ENCODE measurements at places on chromosomes 12 and 14.

- DNase-seq: peak; percentile 27
These were observed 163.0 kb upstream of the NUDT4 start for GRCh38 chr12:93214523-93215289.

GRCh38 chr14:53788566-53788965 is 168.1 kb downstream of the BMP4 start:
- no peak for DNase-seq

DNA sequence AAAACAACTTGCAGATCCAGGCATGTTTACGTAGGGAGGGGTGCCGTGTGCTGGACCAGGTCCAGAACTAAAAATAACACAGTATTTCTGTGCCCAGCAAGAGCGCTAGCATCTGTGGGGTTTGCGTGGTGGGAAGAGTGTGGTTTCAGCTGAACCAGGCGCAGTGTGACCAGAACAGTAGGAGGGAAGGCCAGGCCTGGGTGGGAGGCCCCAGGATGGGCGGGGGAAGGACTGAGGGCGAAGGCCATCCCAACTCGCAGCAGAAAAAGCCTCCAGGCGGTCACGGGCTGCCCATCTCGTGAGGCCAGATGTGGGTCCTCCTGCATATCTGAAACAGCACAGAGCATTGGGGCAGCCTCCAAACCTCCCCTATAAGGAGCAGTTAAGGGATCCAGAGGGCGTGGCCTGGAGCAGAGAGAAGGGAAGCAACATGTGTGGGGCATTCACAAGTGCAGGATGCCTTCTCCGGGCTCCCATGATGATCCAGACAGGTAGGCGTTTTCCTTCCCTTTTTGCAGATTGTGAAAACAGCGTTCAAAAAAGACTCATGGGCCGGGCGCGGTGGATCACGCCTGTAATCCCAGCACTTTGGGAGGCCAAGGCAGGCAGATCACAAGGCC is 17.8 kb upstream of the CD9 start:
- DNase-seq: peak; percentile 61

GRCh38 chr14:24071836-24072430 is 571 bp downstream of the CPNE6 start:
- DNase-seq: no peak

DNA sequence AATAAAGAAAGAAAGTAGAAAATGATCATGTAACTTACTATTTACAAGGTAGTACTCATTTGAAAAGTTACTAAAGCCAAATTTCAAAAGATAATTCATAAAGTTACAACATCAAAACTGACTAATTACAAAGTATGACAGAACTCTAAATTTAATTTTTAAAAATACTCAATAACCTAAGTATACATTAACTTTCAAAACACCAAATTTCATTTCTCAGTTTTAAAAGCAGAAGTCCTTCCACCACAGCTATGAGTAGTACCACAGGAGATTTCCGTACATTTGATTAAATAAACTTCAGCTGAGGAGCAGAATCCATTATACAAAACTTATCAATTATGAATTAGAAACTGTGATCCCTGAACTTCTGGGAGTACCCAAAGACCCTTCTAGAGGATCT is 100.8 kb upstream of the BBS10 start:
- DNase-seq: no peak

DNA sequence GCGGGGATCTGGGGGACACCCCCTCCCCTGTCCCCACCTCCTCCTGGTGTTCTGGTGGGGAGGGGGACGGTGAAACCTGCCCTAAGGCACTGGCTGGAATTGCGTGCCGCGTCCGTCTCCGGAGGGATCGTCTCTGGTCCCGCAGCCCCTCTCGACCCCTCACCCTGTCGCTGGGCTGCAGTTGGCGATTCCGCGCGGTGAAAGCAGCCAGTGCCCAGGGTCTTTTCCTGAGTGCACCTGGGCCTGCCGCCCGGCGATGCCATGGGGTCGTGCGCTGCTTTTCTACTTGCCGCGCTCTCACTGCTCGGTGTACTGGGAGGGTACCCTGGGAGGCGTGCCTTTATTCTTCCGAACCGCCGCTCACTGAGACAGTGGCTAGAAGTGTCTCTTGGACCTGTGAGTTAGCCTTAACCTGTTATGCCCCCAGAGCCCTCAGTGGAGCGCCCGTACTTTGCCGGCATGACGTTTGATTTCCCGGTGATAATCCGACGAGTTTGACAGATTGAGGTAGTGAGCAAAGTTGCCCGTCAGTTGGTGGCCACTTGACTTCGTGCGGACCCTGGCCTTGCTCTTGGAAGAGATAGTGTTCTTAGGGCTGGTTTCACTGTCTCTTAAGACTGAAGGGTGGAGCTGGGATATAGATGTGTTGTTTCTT is 788 bp downstream of the SFSWAP start:
- DNase-seq: peak; percentile 11

- DNase-seq: no peak
These were observed 11.4 kb downstream of the DLGAP5 start for GRCh38 chr14:55180006-55180405.

DNA sequence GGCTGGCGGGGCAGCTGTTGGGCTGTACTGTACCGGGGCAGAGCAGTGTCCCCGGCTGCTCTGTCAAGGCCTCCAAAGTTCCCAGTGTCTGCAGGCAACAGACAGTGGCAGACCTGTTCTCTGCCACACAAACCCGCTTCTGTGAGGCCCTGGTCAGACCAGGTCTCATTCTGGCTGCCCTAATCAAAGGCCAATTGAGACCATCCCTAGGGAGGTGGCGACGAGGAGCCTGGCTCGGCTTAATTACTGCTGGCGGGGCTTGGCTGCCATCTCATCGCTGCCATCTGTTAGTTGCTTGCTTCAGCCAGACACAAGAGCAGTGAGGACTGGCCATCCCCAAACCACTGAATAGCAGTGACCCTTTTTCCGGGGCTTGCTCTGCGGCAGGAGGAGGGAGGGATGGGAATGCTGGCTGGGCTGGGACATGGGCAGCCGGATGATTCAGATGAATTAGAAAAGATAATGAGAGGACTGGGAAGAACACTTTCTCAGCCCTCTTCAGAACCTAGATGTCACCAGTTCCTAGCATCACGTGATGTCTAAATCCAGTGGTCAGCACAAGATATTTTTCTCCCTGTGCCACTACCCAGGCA is 24.5 kb downstream of the ERG28 start:
- peak; percentile 84 for DNase-seq

- no peak for DNase-seq
These were observed 21.5 kb downstream of the CMKLR1 start for GRCh38 chr12:108317308-108318234.

DNA sequence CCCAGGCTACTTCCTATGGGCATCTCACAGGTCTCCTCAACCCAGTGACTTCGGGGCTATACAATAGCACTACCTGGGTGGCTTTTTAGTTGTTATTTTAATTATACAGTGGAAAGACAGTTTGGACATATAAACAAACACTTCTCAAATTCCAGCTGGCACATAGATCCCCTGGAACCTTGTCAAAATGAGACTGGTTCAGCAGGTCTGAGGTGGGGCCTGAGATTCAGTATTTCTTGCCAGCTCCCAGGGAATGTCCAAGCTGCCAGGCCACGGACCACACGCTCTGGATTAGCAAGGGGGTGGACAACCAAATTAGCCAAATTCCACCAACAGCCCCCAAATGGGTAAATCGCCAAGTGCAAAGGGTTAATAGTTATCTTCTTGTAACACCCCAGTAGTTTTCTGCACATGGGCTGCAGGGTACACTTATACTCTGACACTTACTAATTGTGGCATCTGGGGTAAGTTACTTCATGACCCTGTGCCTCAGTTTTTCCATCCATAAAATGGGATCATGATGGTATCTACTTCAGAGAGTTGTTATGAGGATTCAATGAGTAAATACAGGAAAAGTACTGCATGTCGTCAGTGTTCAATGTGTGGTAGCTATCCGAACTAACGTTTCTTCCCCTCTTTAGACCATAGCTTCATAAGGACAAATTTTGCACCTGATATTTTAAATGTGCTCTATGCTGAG is 789.4 kb upstream of the TBX3 start:
- no peak for DNase-seq

- DNase-seq: no peak
These were observed 111.9 kb upstream of the ARHGAP5 start for GRCh38 chr14:31965071-31965734.

- no peak for DNase-seq
These were observed 210.4 kb downstream of the SPTSSA start for GRCh38 chr14:34251662-34252061.

DNA sequence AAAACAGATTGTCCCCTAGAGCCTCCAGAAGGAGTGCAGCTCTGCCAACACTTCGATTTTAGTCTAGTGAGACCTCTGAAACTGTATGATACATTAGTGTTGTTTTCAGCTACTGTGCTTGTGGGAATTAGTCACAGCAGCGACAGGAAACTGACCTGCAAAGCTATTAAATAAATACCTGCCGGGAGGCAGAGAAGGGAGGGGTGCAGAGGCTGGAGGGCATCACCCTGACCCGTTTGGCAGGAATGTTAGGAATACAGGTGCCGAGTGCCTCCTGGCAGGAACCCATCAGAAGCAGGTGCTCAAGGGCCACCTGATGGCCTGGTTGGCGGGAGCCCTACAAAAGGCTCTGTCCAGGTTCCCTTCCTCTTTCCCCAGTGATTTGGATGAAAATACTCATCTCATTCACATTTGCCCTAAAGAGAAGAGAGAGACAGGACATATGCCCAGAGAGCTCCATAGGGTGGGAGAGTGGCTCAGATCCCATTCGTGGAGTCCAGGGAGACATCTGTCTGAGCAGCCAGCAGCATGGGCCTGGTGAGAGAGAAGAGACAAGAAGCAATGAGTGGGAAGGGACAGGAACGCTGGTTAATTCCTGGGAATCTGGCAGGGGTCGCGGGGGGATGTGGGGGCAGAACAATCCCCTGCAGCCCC is 44.6 kb downstream of the C14orf132 start:
- no peak for DNase-seq

DNA sequence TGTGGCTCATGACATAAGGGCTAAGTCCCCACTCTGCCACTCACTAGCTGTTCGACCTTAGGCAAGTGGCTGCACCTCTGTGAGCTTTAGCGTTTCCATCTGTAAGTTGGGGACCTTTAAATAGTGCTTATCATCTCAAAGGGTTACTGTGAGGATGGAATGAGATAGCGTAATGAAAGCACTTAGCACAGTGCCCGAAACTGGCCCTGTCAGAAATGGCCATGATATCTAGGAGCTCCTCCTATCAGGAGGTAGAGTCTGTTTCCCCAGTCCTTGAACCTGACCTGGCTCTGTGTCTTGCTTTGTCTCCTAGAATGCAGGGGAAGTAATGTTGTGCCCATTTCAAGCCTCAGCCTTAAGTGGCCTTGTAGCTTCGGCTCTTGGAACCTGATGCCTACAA is 211.0 kb downstream of the RBM19 start:
- DNase-seq: no peak

GRCh38 chr12:10361084-10361483 is 28.8 kb downstream of the KLRK1 start:
- DNase-seq: peak; percentile 27

DNA sequence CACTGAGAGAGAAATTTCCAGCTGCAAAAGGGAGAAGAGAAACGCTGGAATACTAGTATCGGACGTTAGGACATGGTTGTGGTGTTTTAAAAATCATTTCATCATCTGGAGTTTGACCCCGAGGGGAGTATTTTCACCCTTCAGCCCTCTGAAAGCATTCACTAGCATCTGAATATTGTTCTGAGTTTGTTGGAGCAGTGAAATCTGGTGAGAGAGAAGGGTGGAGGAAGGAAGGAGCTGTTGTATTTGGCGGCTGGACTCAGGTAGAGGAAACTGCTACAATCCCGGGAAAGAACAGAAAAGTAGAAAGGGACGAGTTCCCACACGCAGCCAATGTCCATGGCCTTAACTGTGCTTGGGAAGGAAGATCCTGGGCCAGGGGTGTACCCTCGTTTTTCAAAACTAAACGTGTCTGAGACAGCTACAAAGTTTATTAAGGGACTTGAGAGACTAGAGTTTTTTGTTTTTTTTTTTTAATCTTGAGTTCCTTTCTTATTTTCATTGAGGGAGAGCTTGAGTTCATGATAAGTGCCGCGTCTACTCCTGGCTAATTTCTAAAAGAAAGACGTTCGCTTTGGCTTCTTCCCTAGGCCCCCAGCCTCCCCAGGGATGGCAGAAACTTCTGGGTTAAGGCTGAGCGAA is 896 bp upstream of the CDKN1B start:
- DNase-seq: no peak

- no peak for DNase-seq
These were observed 12.5 kb upstream of the TMEM119 start for GRCh38 chr12:108610336-108610815.

DNA sequence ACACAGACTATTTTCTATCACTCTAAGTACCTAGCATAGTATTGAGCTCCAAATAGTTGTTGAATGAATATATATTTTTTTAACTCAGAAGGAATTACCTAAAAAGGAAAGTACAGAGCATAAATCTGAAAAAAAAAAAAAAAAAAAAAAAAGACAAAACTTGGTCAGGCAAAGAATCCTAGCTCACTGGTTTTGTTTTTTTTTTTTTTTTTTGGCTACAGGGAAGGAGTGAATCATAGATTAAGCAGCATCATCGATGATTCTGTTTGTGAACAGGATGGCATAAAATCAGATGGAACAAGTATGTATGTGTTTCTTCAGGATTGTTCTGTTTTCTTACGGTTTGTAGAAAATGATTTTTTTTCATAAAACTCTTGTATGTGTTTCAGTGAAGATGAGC is 66.1 kb upstream of the BCAT1 start:
- DNase-seq: no peak

- no peak for DNase-seq
These were observed 28.8 kb downstream of the KIF21A start for GRCh38 chr12:39413836-39414771.

DNA sequence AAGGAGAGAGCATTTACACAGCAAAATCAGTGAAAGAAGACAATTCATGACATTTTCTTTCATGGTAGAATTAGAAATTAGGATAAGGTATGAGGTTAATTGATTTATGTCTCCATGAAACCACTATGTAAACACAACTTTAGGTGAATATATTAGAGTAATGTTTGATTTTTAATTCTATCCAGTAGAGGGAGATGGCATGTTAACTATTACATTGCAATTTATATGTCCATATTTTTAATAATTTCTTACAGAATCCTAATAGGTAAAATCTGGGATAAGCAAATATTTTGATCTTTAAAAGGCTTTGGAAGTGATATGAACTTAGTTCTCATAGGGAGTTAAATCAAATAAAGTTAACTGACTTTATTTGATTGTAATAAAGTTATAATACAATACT is 373.4 kb upstream of the PDE3A start:
- no peak for DNase-seq

DNA sequence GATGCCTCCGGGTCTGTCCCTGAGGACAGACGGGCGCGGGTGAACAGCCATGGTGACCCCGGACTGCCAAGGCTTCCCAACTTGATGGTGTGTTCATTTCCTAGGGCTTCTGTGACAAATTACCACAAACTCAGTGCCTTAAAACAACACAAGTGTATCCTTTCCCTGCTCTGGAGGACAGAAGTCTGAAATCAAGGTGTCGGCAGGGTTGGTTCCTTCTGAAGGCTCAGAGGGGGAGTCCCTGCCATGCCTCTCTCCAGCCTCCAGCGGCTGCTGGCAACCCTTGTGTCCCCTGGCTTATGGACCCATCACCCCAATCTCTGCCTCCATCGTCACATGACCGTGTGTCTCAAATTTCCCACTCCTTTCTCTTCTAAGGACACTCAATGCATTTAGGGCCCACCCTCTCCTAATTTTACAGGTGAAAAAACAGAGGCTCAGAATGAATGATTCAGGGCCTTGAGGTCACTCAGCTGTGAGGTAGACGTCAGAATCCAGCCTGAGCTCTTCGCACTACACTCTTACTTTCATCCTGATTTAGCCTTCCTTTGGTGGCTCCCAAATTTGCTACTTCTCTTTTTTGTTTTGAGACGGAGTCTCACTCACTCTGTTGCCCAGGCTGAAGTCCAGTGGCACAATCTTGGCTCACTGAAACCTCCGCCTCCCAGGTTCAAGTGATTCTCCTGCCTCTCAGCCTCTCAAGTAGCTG is 45.4 kb downstream of the VCPKMT start:
- DNase-seq: no peak
